Vagina (tissue), 2 donors: ENCODE measurements at places on chromosomes 1 and 21.

- DNase-seq: no peak
Measured at GRCh38 chr1:111565079-111565478, 54.5 kb upstream of the RAP1A start.

- no peak for DNase-seq
Measured at GRCh38 chr1:213759359-213760181, 228.2 kb upstream of the PROX1 start.

GRCh38 chr1:162823771-162824525 is 33.4 kb downstream of the HSD17B7 start:
- no peak for DNase-seq

GRCh38 chr1:173660306-173660705 is 9.3 kb downstream of the ANKRD45 start:
- no peak for DNase-seq

GRCh38 chr1:206590025-206590758 is 22.1 kb downstream of the EIF2D start:
- DNase-seq: no peak

GRCh38 chr1:227816750-227817446 is 1.4 kb downstream of the PRSS38 start:
- DNase-seq: no peak

GRCh38 chr1:91736715-91737615 is 149.0 kb downstream of the TGFBR3 start:
- no peak for DNase-seq

DNA sequence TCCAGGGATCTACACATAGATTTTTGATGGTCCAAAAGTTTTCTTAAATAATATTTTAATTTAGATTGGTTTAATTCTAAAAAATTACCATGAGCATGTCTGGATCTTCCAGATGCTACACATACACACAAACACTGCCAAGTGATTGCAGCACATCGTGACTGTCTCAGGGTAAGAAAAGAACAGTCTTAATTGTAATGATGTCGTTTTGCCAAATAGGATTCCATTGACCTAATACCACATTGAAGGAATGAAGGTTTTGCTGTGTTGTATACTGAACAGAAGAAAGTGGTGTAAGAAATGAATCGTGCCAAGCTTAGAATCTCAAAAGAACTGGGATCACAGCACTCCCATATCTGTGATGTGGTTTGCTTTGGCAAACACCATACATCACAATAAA is 633.3 kb upstream of the CAMK1G start:
- no peak for DNase-seq

- no peak for DNase-seq
Measured at GRCh38 chr1:15331180-15331579, 78.5 kb upstream of the EFHD2 start.

DNA sequence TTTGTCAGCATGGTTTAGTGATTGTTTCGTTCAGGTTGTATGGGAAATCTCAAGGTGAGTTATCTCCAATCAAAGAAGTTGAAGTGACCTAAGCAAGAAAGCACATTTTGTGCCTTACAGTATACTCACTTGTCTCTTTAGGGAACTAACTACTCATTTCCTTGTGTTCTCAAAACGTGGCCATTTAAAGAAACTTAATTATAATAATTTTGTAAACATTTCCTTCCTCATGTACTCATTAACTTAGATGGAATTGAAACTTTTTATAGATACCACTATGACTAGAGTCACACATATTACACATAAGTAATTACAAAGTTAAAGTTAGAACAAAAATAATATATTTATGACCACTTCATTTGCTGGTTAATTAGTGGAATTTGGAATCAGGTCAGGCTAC is 552.6 kb downstream of the MRPL39 start:
- no peak for DNase-seq

DNA sequence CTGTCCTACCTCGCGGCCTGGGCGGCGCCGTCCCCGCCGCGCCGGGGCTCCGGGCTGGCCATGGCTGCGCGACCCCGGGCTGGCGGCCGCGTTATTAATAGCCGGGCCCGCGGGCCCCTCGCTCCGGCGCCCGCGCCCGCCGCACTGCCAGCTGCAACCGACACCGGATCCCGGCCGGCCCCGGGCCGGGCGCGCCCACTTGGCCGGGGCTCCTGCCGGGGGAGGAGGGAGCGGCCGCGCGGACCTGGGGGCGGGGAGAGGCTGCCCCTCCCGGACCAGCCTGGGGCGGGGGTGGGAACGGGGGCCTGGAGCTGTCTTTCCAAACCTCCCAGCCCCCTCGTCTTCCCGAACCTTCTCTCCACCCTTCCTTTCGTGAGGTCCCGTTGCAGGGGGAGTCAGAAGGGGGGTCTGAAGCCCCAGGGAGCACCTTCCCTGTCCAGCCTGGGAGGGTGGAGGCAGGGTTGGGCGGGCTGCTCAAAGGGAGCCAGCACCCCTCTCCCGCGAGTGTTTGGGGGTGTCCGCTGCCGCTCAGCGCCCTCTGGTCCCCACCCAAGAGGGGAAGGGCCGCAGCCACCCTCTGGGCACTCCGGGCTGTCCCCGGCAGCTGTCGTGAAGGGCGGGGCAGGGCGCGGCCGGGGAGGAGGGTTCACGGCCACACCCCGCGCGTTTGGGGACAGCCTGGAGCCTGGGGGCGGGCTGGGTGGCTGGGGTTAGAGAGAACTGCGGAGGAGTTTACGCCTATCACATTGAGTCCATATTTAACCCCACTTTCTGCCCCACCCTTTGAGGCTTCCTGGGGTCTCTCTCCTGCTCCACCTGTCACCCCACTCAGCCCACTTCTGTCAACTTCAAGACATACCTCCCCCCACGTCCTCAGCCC is at the start of gene SYNC:
Gene SYNC, minus strand, starts transcription at position 172 of the 880 bp plus-strand sequence. Its CDS starts 110 bp downstream, at position 62.
- no peak for DNase-seq

DNA sequence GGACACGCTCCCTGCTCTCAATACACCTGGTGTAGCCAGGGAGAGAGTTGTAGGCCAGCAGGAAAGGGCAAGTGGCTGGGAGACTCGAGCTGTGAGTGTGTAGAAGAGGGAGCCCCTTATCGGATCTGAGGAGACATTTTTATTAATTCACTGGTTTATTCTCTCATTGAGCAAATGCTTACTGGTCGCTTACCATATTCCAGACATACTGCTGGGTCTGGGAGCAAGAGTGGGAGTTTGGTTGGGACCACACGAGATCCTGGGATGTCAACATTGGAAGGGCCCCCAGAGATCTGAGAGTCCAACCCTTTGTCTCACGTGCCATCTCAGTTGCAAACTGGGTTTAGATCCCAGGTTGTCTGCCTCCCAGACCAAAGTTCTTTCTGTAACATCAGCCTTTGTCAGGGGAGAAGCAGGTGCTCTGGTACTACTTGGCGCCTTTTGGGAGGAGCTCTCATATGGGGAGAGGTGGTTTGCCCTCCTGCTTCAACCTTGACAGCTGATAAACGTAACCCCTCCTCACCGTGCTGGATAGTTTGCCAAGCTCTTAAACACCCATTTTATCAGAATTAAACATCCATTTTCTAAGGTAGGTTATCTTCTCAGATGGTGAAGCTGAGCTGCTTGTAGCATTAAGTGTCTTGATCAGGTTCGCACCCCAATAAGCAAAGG is 742 bp downstream of the TMEM222 start:
- DNase-seq: no peak

GRCh38 chr21:17527240-17527639 is 14.4 kb downstream of the CXADR start:
- DNase-seq: no peak

- no peak for DNase-seq
Measured at GRCh38 chr1:168443899-168444298, 99.9 kb downstream of the XCL2 start.

GRCh38 chr1:37821481-37821880 is 13.5 kb upstream of the YRDC start:
- no peak for DNase-seq

DNA sequence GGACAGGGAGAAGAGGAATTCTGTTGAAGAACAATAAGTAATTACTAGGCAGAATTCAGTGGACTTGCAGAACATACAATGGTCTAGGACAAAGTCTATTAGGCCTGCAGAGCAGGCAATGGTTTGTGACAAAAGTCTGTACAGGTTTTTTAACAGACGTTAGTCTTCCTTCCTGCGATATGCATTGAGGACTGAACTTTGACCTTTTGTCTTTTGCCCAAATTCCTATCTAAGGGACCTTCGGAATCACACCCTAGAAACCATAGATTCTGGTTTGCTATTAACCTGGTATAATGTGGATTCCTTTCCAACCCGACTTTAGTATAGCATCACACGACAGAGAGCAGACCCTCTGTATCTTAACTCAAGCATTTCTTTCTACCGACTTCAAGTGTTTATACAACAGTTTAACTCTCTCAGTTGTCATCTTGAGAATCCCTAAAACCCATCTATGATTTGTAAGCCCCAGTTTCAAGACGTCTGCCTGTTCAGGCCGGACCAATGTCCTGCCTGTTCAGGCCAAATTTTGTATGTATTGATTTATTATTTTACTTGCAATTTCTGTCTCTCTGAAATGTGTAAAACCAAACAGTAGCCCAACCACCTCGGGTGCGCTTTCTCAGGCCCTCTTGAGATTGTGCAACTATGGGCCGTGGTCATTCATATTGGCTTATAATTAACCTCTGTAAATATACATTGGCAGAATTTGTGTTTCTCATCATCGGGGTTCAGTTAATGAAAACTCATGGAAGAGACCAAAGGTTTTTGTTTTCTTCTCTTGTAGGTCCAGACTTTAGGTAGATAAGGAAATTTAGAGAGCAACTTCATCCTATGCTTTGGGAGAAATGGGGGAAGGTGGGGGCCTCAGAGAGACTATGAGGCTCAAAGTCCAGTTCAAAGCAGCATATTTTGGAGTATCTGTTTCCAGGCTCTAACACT is 76.9 kb upstream of the TNFSF18 start:
- DNase-seq: no peak

GRCh38 chr1:239288820-239289554 is 97.4 kb upstream of the CHRM3 start:
- DNase-seq: no peak

DNA sequence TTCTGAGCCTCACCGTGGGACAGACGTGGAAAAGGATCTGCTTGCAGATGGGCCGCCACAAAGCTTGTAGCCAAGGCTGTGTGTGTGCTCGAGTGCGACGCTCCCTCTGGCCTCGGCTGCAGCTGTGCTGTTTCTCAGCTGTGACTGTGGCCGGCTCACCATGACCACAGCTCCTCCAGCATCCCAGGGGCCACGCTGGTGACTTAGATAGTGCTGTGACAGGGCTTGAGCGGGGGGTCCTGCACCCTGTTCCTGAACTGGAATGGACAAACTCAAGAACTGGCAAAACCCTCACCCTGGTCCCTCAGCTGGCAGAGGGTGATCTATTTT is 17.4 kb upstream of the ACTRT2 start:
- no peak for DNase-seq

- no peak for DNase-seq
Measured at GRCh38 chr1:172906778-172907592, 143.8 kb downstream of the TNFSF18 start.

- DNase-seq: no peak
Measured at GRCh38 chr1:182507685-182508084, 57.7 kb downstream of the RGSL1 start.

DNA sequence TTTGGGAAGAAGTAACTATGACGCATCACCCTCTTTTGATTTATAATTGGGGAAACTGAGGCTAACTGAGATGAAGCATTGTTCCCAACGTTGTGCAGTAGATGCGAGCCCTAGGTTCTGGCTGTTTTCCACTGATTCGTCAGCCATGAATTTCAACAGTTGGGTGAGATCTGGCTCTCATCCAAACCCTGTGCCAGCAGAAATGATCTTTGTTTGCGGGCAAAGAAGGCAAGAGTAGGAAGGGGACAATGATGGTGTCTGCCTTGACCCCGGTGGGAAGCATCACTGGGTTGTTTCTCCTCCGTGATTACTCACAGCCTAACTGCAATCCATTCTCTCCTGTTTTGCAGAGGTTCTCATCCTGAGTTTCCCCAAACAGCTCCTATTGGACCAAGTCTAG is 142.3 kb downstream of the MIS18A start:
- no peak for DNase-seq

DNA sequence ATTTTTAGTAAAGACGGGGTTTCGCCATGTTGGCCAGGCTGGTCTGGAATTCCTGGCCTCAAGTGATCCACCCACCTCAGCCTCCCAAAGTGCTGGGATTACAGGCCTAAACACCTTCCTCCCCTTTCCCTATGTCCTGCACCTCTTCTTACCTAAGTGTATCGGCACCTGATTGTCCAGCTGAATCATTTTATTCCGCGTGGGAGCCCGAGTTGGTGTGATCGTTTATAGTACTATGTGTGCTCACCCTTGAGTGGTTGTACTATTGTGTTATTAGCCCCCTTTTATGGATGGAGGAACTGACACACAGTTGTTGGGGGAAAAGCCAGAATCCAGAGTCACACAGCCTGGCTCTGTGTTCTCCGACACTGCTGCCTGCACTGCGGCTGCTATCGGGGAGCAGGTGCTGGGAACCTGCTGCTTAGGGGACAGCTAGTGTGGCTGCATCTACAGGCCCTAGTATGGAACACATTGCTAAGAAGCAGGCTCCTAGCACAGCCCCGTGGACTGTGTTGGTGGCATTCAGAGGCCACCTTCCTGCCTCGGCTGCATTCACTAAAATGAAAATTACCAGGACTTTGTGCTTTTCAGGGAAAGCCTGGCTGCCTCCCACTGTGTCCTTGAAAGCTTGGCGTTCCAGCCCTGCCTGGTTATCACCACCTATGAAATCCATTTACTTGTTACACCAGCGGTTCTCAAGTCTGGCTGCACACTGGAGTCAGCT is 21.6 kb downstream of the ENO1 start:
- DNase-seq: no peak

DNA sequence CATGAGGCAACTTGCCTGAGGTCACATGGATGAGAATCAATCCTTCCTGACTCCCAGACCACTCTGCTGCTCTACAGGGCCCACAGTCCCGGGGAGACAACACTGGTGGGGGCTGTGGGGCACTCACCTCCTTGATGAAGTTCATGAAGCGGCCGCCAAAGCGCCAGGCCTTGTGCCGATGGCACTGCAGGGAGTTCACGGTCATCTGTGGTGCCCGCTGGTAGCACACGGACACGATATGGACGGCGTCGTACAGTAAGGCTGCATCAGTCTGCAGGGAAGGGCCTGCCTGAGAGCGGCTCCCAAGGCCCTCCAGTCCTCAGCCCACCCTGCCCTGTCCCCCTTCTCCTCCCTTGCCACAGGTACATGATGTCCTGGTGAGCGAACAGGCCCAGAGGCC is 175.3 kb downstream of the GRIK3 start:
- DNase-seq: no peak

DNA sequence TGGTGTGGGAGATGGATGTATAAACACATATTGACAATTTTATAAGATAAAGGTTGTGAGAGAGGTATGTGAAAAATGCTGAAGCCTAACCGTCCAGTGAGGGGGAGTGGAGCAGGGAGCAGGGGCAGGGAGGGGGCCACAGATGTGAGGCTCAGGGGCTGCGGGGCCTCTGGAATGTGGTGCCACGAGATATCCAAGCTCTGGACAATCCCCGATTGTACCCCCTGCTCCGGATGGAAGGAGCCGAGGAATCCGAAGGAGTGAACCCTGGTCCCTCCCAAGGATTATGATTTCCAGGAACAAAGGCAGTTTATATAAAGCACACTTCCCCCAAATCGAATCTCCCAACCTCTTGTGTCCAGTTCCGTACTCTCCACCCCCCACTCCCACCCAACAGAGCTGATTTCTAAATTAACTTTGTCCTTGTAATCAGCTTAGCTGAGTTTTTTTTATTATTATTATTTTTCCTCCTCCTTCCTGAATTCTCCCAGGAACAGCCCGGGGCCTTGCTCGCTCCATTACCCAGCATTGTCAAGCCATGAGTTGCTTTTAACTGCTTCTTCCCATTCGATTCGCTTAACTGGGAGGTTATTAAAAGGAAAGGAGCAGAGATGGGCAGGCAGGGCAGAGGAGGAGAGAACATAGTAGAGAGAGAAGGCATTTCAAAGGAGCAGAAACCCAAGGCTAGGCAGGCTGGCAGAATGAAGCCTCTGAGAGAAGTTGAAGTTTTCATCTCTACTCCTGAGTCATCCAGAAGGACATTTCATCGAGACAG is 9.4 kb downstream of the KIRREL1 start:
- DNase-seq: no peak
